ENCODE measurements at places on chromosomes 6 and 20.
A peak's percentile ranks its signal among the peaks of the same experiment; 100 is the strongest.

- DNase-seq: peak; percentile 94
Measured at GRCh38 chr6:47134476-47135189, 92.5 kb upstream of the ADGRF1 start.

GRCh38 chr6:69338431-69339162 lies 458.2 kb downstream of the LMBRD1 start:
- DNase-seq: no peak

DNA sequence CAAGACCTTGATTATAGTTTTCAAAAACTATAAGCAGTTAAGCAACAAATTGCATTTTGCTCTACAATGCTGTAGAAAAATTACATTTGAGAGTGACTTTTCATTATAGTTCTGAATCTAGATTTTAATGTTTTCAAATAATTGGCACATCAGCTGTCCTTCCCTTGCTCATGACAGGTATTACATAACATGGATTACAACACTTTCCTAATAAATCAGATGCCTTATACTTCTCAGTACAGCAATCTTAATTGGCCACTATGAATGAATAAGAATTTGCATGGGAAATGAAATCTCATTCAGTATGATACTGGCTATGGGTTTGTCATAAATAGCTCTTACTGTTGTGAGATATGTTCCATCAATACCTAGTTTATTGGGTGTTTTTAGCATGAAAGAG lies 29.9 kb downstream of the HSF2 start:
- DNase-seq: no peak

DNA sequence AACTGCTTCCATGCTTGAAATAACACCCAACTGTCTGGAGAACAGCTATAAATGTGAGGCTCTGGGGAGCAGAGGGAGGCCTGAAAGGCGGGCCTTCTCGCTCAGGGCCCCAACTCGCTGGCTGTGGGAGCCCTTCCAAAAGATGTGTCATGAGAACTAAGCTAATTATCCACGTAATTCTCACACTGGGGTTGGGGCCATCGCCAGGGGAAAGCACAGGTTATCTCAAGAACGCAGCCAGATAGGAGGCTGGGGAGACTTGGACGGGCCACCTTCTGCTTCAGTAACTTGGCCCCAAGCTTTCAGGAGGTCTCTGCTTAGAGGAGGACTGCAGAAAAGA lies 1.6 kb downstream of the PXDC1 start:
- peak; percentile 33 for DNase-seq

- DNase-seq: no peak
Measured at GRCh38 chr20:46648903-46649649, 2.2 kb downstream of the SLC13A3 start.

DNA sequence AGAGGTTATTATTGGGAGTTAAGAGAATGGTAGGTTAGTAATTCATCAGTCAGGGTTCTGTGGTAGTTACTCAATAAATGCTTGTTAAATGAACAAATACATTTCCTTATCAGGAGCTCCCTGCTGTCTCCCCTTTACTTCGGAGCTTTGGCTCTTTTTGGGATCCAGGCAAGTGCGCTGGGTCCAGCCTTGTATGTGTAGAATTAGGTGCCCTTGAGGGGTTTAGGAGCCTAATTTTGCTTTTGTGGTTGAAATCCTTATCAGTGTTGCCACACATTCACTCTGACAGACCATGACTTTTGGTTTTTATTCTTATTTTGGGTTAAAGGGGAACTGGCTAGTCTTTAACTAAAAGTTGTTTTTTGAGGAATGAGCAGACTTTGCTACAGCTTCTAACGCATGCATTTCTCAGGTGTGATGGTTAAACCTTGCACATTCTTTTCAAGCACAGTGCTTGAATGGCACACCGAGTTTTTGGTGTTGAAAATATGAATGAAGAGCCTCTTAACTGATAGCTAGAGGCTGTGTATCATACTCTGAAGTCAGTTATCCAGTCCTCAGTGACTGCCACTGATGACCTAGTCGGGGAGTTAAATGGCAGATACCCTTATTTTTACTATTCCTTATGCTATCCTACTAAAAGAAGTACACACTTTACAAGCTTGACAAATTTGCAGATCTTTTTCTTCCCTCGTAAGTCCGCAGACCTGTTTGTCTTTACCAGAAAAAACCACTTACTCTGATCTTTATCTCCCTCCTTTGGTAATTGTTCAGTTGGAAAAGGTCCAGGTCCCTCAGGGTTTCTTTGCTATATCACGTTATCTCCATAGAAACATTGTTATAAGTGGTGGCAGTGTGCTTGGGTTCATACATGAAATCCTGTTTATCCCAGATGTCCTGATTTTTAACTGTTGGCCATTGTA lies 50.7 kb upstream of the PLCG1 start:
- DNase-seq: no peak

- no peak for DNase-seq
Measured at GRCh38 chr6:33570806-33571636, 9.1 kb downstream of the BAK1 start.

GRCh38 chr6:36542041-36542440 lies 5.2 kb downstream of the STK38 start:
- DNase-seq: no peak

DNA sequence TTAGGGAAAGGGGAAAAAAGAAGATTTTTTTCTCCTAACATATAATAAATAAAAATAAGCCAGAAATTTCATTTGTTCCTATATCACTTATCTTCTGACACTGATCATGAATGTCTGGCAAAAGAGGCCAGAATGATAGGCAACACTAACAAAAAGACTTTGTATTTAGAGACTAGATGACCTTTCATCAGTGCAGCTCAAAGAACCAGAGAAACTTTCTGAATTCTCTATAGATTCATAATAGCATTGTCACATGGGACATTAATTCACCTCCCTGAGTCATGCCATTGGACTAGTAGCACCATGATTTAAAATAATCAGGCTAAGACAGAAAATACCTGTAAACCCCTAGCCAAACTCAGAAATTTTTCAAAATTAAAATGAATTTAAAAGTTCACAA lies 95.4 kb upstream of the CCDC28A start:
- DNase-seq: no peak

DNA sequence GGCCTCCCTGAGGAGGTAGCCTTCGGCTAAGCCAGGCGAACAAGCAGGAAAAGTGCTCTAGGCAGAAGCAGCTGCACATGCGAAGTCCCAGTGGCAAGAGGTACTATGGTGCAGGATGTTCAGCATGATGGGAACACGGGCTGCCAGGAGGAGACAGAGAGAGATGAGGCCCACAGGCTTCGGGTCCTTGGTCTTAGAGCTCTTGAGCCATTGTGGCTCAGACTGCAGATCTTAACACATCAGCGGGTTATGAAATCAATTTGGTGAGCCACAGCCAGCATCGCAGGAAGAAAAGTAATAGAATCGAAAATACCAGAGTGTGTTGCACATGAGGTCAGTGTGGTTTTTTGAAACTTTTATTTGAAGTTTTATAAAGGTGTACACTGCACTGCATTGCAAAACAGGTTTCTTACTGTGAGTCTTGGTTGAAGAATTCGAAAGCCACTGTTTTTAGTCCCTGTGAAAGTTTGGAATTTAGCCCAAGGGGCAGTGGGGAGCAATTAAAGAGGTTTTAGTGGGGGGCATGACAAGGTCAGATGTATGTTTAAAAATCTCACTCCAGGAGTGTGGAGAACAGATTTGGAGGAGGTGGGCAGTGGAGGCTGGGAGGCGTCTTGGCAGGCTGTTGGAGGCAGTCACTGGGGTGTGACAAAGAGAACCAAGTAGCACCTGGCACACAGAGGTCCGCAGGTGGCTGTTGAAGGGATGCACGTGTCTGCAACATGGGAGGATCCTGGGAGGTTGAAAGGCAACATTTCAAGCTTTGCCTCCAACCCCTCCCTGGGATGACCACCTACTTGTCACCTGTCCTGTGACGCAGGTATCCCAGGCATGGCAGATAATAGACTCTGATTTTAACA lies 69.3 kb downstream of the EYA2 start:
- DNase-seq: peak; percentile 25

DNA sequence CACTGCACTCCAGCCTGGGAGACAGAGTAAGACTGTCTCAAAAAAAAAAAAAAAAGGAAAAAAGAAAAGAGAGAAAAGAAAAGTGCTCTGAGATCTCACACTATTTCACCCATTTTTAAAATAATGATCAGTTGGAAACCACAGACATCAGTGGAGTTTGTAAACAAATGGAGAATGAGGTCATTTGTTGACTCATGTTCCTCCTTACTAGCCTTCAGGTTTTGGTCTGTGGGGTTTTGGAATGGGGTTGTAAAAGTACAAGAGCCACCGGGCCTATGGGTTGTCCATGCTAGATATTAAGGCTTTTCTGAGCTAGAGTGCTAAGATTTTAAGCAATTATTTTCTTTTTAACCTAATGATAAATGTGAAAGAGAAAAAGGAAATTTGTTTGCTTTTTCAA lies 104.4 kb upstream of the PRL start:
- no peak for DNase-seq

GRCh38 chr6:109713097-109713496 lies 22.0 kb downstream of the FIG4 start:
- DNase-seq: no peak

GRCh38 chr6:152598421-152598820 lies 38.7 kb downstream of the SYNE1 start:
- DNase-seq: no peak

- no peak for DNase-seq
Measured at GRCh38 chr20:50052550-50053361, 60.2 kb downstream of the UBE2V1 start.

GRCh38 chr6:35083507-35083906 lies 57.6 kb downstream of the TCP11 start:
- no peak for DNase-seq

DNA sequence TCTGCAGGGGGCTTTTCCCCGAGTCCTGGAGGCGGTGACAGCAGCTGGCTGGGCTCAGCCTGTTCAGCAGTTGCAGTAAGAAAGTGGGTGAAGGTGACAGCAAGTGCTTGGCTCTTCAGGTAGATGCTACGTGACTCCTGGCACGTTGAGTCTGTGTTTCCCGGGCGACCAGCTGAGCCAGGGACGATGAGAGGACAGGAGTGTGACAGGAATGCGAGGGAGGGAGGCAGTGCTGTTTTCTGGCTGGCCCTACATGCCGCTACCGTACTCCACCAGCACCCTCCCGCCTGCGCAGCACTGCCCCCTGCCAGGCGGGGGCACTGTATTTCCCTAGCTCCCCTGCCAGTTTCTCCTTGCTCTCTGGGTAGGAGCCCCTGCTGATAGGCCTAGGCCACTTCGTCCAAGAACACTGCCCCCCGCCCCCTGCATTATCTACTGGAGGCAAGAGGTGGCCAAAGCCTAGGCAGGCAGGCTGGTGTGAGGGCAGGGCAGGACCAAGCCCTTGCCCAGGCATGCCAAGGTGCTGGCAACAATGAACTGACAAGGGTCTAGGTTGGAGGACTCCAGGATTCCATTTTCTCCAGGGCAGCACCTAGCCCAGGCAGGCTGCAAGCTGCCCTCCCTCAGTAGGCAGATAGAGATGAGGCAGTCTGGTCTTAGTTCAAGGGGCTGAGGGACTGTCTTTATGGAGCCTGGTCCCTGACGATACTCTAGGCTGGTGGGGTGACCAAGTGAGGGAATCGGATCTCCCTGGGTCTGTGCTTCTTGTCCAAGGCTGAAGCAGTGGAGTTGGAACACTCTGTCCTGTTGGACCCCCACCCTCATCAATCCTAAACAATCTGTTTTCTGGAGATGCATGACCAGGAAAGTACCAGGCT lies 19.2 kb downstream of the MRPS18A start:
- peak; percentile 18 for DNase-seq

GRCh38 chr6:78025502-78025901 lies 372.7 kb downstream of the MEI4 start:
- no peak for DNase-seq

DNA sequence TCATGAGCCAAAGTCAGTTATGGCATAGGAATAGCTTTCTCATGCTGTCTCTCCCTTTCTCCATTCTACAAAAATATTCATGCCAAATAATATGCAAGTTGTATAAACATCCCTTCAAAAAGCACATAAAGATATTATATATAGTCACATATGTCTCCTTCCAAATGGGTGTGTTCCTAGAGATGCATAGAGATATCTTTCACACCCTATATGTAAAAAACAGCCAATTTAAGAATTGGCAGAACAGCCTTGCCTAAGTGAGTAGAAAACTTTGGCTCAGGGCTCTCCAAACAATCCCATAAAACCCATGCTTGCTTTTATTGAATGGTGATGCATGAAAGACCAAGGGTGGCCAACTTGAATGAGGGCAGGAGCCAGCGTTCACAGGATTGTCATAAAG lies 274.7 kb upstream of the SUPT3H start:
- no peak for DNase-seq

DNA sequence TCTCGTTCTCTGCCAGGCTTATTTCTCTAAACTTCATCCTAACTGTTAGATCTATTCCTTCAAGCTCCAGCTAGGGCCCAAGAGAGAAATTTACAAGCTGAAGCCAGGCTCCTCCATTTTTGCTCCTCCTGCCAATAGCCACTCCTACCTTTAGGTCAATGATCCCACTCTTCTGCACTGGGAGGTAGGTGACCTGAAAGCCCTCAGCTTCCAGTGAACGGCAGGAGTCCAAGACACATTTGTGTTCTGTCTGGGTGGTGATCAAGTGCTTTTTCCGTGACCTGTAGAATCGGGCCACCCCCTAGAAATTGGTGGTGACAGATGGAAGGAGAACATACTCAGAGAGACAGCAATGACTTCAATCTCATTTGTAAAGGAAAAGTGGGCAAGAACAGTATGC lies 8.9 kb downstream of the NFS1 start:
- no peak for DNase-seq

DNA sequence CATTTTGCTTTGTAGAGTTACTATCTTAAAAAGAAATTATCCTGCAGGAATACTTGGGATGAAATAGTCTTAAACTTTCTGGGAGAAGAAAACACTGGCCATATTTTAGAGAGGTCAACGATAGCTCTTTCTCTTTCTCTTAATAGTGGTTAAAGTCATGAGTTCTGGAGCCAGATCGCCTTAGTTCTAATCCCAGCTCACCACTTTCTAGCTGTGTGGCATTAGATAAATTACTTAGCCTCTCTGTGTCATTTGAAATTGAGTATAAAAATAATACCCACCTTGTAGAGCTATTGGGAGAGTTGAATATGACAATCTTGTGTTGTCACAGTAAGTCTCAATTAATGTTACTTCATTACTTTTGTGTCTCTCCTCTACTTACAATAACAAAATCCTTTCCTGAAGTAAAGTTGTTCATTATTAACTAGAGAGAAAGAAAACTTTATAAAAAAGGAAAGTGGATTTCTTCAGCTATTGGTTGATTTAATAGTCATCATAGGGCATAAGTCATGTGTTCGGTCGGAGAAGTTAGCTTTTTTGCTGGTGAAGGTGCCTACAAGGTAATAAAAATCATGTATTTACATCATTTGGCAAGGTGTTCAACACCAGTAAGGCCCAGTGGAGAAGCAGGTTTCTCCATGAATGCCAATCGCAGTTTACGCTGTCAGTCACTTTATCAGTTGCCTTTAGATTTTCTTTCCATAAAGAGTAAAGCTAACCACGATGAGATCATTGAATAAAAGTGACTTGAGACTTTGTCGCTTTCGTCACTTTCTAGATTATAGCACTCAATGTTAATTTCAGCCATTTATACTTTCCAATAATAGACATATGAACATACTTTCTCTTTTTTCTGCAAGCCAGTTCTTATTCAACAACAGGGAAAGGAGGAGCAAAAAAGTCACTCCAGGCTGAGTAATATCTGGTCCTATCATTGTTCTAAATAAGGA lies 2.0 kb downstream of the NEDD9 start:
- no peak for DNase-seq

GRCh38 chr6:169996378-169997051 lies 245.1 kb downstream of the ERMARD start:
- no peak for DNase-seq

All from skeletal muscle cell (primary cell).